Lung (tissue), 17 donors: ENCODE measurements at places on chromosomes 6 and 20.

DNA sequence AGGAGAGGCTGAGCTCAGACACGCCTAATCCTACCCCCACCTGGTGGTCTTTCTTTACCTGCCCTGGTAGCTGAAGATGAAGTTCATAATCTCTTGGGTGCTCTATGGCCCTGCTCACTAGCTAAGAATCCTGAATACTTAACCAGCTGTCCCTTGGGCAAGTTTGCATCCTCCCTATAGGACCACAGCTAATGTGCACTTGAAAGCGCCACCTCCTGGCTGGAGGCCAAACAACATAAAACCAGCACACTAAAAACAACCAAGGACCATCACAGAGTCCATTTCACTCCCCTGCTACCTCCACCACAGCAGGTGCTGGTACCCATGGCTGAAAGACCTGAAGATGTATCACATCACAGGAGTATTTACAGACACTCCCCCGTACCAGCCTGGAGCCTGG, 155.5 kb upstream of the SLC24A3 start:
- no peak overlapping the region for H3K27ac ChIP-seq
- no peak overlapping the region for H3K4me3 ChIP-seq
- H3K27me3 ChIP-seq, result no peaks in the 10 kb centered on the region
- no peaks in the 10 kb centered on the region for H3K36me3 ChIP-seq
- DNase-seq, result no peak
- no peaks in the 10 kb centered on the region for H3K4me1 ChIP-seq

DNA sequence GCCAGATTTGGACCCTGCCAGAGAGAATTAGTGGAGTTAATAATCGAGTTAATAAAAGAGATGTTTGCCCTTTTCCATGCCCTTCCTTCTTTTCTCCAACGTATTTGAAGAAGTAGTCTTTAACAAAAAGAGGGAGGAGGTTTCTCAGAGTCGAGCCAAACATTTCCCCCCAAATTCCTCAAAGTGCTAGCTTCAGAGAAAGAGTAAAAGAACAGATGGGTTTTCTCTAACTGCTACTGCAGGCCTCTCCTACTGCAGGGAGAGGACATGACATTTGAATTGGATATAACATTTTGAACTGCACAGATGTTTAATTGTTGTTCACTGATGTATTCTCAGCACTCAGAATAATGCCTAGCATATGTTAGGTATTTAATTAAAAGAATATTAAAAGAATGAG, 25.5 kb downstream of the RWDD2A start:
- H3K4me3 ChIP-seq, result no peak overlapping the region
- no peaks in the 10 kb centered on the region for H3K36me3 ChIP-seq
- peaks cover 3% of the 10 kb centered on the region for H3K27me3 ChIP-seq

- H3K36me3 ChIP-seq, result no peaks in the 10 kb centered on the region
- DNase-seq, result no peak
- no peak overlapping the region for H3K4me3 ChIP-seq
- H3K27ac ChIP-seq, result no peak overlapping the region
- no peaks in the 10 kb centered on the region for H3K27me3 ChIP-seq
These were observed 320.2 kb upstream of the POU3F2 start for GRCh38 chr6:98514073-98514720.

- H3K4me1 ChIP-seq, result peaks cover 14% of the 10 kb centered on the region
- DNase-seq, result no peak
- H3K27ac ChIP-seq, result no peak overlapping the region
- H3K4me3 ChIP-seq, result no peak overlapping the region
- no peaks in the 10 kb centered on the region for H3K27me3 ChIP-seq
- H3K36me3 ChIP-seq, result no peaks in the 10 kb centered on the region
These were observed 3.7 kb downstream of the RRBP1 start for GRCh38 chr20:17678295-17678694.

DNA sequence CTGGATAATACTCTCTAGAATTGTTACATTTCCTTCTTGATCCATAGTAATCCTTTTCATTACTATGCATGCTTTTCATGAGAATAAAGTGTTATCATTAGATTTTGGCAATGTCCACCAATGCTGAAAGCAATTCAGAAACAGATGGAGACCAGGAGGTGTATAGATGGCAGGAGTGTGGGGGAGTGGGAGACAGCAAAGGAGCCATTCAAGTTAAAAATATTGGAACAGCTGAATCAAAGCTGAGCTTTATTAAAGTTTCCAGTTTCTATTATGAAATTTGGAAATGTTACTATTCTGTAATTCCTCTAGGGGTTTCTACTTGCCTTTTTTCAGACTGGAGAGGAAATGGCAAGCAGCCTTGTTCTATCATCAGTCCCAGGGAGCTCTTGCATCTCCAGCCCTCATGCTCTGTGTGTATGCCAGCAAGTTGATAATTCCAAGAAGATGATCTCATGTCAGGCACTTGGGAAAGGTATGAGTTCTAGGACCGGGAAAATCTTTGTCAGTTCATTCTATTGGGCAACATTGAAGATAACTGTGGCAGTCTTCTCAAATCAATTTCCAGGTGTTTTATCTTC, 228.0 kb downstream of the CD109 start:
- no peak for DNase-seq
- no peak overlapping the region for H3K27ac ChIP-seq
- H3K4me1 ChIP-seq, result no peaks in the 10 kb centered on the region
- H3K36me3 ChIP-seq, result no peaks in the 10 kb centered on the region
- H3K4me3 ChIP-seq, result no peak overlapping the region

DNA sequence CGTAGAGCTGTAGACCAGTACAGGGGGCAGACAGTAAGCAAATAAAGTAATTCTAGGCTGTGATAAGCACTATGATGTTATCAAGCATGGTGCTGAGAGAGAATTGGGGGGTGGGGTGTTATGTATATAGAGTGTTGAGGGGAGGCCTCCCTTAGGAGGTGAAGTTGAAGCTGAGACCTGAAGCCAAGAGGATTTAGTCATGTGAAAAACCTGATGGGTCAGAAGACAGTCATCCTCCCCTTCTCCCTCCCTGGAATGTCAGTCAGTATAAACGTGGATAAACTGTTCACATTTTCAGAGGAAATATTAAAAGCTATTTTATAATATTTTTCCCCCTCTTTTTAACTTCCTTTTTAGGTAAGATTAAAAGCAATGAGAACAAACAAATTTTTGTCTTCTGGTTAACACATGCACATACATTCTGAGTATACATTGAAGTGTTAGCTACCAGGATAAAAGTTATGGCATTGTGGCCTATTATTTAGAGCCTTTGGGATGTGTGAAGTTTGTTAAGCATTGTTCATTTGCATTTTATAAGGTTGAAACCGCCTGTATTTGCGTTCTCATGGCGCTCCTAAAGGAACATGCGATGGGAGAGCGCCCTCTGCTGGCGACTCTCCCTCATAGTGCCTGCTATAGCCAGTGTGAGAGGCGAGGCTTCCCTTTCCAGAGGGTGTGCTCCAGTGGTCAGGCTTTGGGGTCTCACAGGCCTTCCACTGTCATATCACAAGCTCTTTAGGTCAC, 35.4 kb upstream of the MAPK13 start:
- H3K4me1 ChIP-seq, result peaks cover 8% of the 10 kb centered on the region
- H3K4me3 ChIP-seq, result no peak overlapping the region
- no peak overlapping the region for H3K27ac ChIP-seq
- H3K27me3 ChIP-seq, result no peaks in the 10 kb centered on the region

DNA sequence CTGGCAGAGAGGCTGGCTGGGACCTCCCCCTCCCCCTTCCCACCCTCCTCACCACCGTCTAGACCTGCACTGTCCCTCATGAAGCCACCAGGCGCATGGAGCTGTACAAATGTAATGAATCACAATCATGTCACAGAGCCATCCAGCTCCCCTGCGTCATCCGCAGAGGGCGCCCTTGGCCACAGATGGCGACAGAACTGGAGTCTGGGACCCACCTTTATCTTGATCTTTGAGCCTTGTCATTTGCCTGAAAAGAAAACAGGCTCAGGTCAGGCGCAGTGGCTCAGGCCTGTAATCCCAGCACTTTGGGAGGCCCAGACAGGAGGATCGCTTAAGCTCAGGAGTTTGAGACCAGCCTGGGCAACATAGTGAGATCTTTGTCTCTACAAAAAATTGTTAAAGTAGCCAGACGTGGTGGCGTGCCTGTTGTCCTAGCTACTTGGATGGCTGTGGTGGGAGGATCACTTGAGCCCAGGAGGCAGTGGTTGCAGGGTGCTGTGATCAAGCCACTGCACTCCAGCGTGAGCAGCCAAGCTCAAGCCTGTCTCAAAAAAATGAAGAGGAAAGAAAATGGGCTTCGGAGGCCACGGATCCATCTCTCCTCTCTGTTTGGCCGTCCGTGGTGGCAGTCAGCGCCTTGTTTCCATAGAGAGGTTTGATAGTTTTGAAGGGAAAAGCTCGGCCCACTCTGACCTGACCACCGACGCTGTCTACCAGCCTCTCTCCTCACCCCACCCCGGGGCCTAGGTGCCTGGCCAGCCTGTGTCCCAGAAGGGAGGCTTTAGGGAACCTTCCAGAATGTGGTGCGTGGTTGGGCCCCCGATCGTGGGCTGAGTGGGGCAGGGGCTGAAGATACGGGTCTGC, 6.2 kb downstream of the COL9A3 start:
- no peak overlapping the region for H3K27ac ChIP-seq
- H3K27me3 ChIP-seq, result no peaks in the 10 kb centered on the region
- no peaks in the 10 kb centered on the region for H3K36me3 ChIP-seq
- peaks cover 11% of the 10 kb centered on the region for H3K4me1 ChIP-seq

GRCh38 chr6:168988801-168989200, 264.8 kb downstream of the THBS2 start:
- no peaks in the 10 kb centered on the region for H3K27me3 ChIP-seq
- no peak overlapping the region for H3K27ac ChIP-seq
- DNase-seq, result peak; percentile 85
- H3K4me3 ChIP-seq, result no peak overlapping the region
- H3K36me3 ChIP-seq, result no peaks in the 10 kb centered on the region
- no peaks in the 10 kb centered on the region for H3K4me1 ChIP-seq

DNA sequence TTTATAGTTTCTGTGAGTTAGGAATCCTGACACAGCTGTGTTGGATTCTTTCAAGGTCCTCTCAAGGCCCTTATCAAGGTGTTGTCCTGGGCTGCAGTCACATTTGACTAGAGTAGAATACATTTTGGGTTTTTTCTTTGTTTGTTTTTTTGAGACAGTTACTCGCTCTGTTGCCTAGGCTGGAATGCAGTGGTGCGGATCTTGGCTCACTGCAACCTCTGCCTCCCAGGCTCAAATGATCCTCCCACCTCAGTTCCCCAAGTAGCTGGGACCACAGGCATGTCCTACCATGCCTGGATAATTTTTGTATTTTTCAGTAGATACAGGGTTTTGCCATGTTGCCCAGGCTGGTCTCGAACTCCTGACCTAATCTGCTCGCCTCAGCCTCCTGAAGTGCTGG, 15.7 kb downstream of the NFYA start:
- peaks cover 17% of the 10 kb centered on the region for H3K36me3 ChIP-seq
- no peak overlapping the region for H3K4me3 ChIP-seq
- no peak for DNase-seq
- H3K4me1 ChIP-seq, result no peaks in the 10 kb centered on the region
- H3K27me3 ChIP-seq, result no peaks in the 10 kb centered on the region

GRCh38 chr6:154543628-154544027, 33.1 kb upstream of the CNKSR3 start:
- DNase-seq, result no peak
- peaks cover 2% of the 10 kb centered on the region for H3K4me1 ChIP-seq
- H3K4me3 ChIP-seq, result no peak overlapping the region
- H3K27me3 ChIP-seq, result no peaks in the 10 kb centered on the region

GRCh38 chr6:30160785-30161531, at the start of gene TRIM10:
Gene TRIM10 (minus strand): TSS chr6:30161211. CDS start chr6:30160858, 353 bp downstream.
- H3K4me1 ChIP-seq, result no peaks in the 10 kb centered on the region
- DNase-seq, result no peak
- no peaks in the 10 kb centered on the region for H3K36me3 ChIP-seq
- no peak within 1 kb of the TSS for H3K4me3 ChIP-seq
- no peak within 1 kb of the TSS for H3K27ac ChIP-seq
- H3K27me3 ChIP-seq, result no peaks in the 10 kb centered on the region

GRCh38 chr20:58179083-58179431, 49.4 kb downstream of the ANKRD60 start:
- H3K4me3 ChIP-seq, result no peak overlapping the region
- H3K27ac ChIP-seq, result no peak overlapping the region
- peaks cover 13% of the 10 kb centered on the region for H3K4me1 ChIP-seq
- no peaks in the 10 kb centered on the region for H3K27me3 ChIP-seq
- no peak for DNase-seq
- no peaks in the 10 kb centered on the region for H3K36me3 ChIP-seq

- H3K36me3 ChIP-seq, result peaks cover 6% of the 10 kb centered on the region
- no peak overlapping the region for H3K27ac ChIP-seq
- H3K4me3 ChIP-seq, result no peak overlapping the region
- H3K4me1 ChIP-seq, result no peaks in the 10 kb centered on the region
These were observed 26.6 kb upstream of the FBXO9 start for GRCh38 chr6:53038596-53038995.

DNA sequence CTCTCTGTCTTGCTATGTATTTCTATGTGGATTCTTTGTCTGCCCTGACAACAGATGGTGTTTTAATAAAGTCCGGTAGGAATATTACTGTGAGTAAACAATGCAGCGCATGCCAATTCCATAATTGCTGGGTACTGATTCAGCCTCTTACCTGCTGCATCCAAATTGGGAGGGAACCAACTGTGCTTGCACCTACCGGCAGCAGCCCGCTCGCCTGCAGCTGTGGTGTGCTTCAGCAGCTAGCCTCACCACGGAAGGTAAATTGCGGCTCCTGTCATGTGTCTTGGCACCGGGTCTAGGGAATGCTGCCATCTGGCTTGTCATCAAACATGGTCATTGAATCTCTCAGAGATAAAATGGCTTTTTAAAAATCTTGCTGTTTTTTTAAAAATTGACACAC, 704.8 kb upstream of the SLC35B3 start:
- H3K4me1 ChIP-seq, result no peaks in the 10 kb centered on the region
- H3K27ac ChIP-seq, result no peak overlapping the region
- H3K27me3 ChIP-seq, result no peaks in the 10 kb centered on the region
- no peaks in the 10 kb centered on the region for H3K36me3 ChIP-seq
- H3K4me3 ChIP-seq, result no peak overlapping the region

- no peaks in the 10 kb centered on the region for H3K36me3 ChIP-seq
- H3K27ac ChIP-seq, result no peak overlapping the region
- no peaks in the 10 kb centered on the region for H3K27me3 ChIP-seq
These were observed 73.2 kb upstream of the CD2AP start for GRCh38 chr6:47404435-47404834.

DNA sequence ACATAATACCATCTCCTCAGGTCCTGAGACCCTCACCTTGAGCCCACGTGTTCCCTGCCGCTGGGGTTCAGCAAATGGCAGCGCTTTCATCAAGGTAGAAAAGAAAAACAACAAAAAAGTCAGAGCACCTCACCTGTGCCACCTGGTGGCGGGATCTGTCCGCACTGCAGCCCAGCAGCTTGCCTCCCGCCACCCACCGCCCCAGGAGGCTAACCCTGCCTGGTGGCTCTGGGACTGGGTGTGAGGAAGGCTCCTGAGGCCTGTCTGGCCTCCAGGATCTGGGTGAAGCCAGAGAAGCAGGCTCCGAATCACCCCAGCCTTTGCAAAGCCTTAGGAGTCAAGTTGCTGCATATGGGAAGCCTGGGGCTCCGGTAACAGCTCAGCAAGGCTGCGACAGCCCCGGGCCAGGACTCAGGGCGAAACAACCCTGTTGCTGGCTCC, 270.8 kb downstream of the BMP7 start:
- peaks cover under 1% of the 10 kb centered on the region for H3K27me3 ChIP-seq
- H3K36me3 ChIP-seq, result no peaks in the 10 kb centered on the region
- H3K4me3 ChIP-seq, result no peak overlapping the region
- no peaks in the 10 kb centered on the region for H3K4me1 ChIP-seq

GRCh38 chr20:20446425-20447015, 78.6 kb downstream of the INSM1 start:
- no peak overlapping the region for H3K4me3 ChIP-seq
- H3K27ac ChIP-seq, result no peak overlapping the region
- peaks cover 23% of the 10 kb centered on the region for H3K4me1 ChIP-seq
- peaks cover 9% of the 10 kb centered on the region for H3K36me3 ChIP-seq
- H3K27me3 ChIP-seq, result no peaks in the 10 kb centered on the region

GRCh38 chr20:59825944-59826759, 107.3 kb downstream of the SYCP2 start:
- no peak overlapping the region for H3K4me3 ChIP-seq
- no peaks in the 10 kb centered on the region for H3K27me3 ChIP-seq
- H3K36me3 ChIP-seq, result no peaks in the 10 kb centered on the region
- DNase-seq, result no peak
